Suppressor macrophage treated with lipopolysaccharide for 4 hours (primary cell): ENCODE measurements at places on chromosomes 16 and 17.

DNA sequence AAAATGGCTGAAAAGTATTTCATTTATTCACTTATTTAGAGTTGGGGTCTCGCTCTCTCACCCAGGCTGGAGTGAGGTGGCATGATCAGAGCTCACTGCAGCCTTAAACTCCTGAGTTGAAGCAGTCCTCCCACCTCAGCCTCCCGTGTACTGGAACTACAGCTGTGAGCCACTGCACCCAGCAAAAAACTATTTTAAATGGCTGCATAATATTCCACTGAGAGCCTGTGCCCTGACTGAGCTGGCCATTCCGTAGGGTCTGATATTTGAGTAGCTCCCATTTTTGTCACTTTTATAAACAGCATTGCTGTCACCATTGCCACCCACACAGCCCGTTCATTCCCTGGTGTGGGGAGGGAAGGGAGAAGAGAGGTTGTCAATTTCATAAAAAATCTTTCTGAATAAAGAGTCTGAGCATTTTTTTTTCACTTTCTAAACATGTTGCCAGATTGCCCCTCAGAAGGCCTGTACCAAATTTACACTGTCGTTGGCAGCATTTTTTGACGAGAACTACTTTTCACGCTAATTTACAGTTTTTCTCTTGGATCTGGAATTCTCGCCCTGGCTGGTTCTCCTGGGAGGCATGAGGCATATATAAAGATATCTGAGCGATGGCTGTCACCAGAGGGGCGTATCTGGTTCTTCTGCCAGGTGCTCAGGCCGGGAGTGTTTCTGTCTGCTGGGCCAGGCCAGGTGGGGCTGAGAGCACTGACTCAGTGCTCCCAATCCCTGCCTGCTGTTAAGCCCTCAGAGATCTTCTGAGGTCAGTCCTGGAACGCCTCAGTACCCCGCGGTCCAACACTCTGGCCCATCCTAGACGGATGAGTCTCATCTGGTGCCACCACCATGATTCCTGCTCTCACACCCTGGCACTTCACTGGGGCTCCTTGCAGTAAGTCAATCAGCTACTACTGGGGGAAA is 7.2 kb upstream of the KIFC3 start:
- peak; percentile 62 for DNase-seq

DNA sequence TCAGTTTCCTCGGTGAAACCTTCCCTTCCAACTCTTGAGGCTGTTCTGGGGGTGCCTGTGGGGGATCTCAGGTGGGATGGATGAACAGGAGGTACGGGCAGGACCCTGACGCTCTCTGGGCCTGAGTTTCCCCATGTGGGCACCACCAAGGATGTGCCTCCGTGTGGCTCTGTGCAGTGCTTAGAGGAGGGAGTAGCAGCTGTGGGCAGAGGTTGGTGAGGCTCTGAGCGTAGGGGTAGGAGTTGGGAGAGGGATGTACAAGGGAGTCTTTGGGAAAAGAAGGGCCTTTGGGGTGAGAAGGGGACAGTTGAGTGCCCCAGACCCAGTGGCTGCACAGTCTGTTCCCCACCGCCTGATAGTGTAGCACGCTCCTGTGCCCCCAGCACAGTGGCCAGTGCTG is 59.1 kb downstream of the SNX20 start:
- no peak for DNase-seq

- DNase-seq, result peak; percentile 86
Observed at GRCh38 chr17:27381007-27381501, 75.2 kb upstream of the KSR1 start.

GRCh38 chr17:29022074-29022473 is 16.2 kb upstream of the SEZ6 start:
- no peak for DNase-seq

- no peak for DNase-seq
Observed at GRCh38 chr17:9334536-9335446, 240.8 kb downstream of the STX8 start.

- no peak for DNase-seq
Observed at GRCh38 chr16:52469775-52470174, 77.2 kb downstream of the TOX3 start.

DNA sequence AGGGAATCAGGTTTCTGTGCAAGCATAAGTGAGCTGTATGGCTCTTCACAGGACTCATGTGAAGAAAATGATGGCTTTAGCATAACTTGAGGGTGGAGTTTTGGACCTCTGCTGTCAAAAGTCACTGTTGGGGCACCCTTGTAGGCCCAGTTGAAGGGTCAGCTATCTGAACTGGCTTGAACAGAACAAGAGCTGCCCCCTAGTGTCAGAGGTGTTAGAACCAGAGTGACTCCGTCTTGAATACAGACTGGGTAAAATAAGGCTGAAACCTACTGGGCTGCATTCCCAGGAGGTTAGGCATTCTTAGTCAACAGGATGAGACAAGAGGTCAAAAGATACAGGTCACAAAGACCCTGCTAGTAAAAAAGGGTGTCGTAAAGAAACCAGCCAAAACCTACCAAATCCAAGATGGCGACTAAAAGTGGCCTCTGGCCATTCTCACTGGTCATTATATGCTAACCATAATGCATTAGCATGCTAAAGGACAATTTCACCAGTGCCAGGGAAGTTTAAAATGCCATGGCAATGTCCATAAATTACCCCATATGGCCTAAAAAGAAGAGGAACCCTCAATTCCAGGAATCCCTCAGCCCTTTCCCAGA is 484.0 kb upstream of the ERCC4 start:
- no peak for DNase-seq

DNA sequence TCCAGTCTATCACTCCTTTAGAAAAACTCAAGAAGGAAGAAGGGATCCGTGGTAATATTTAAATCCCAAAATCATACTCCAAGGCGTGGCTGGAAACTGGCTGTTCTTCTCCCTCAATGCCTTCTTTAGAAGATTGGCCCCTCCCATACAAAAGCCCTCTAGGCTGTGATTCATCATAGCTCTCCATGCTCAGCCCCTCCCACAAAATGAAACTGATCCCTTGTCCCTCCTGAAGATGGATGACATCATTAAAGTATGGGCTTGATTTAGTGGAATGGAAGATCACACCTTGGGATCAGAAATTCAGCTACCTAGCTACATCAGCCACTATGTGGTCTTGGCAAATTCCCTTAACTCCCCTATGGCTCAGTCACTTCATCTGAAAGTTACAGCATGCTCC is 4.1 kb downstream of the GRIN2A start:
- DNase-seq, result no peak

- DNase-seq, result peak; percentile 66
Observed at GRCh38 chr17:44536090-44536953, 21.0 kb upstream of the FZD2 start.

DNA sequence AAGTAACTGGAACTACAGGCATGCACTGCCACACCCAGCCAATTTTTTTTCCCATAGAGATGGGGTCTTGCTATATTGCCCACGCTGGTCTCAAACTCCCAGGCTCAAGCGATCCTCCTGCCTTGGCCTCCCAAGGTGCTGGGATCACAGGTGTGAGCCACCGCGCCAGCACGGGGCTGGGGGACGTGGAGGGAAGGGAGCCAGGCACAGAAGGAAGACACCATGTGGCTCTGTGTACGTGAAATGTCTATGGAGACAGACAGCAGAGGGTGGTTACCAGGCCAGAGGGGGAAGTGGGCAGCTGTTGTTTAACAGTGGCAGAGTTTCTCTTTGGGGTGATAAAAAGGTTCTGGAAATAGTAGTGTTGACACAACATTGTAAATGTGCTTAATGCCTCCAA is 4.6 kb upstream of the PIEZO1 start:
- peak; percentile 73 for DNase-seq

DNA sequence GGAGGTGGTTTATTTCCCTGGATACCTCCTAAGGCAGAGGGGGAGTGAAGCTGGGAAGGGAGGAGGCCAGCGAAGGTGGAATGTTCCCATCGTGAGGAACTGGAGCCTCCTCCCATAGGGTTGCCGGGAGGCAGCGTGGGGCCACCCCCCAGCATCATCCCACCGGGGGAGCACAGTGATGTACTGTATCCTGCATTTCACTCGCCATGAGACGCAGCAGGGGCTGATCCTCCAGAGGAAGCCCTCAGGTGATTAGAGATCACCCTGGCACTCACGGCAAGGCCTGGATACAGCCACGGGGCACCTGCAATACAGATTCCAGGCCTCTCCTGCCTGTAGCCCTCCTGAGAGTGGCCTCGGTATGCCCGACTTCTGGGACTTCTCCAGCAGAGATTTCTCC is 25.5 kb upstream of the BEAN1 start:
- DNase-seq, result no peak

- DNase-seq, result no peak
Observed at GRCh38 chr16:57711993-57712392, 17.4 kb downstream of the DRC7 start.

DNA sequence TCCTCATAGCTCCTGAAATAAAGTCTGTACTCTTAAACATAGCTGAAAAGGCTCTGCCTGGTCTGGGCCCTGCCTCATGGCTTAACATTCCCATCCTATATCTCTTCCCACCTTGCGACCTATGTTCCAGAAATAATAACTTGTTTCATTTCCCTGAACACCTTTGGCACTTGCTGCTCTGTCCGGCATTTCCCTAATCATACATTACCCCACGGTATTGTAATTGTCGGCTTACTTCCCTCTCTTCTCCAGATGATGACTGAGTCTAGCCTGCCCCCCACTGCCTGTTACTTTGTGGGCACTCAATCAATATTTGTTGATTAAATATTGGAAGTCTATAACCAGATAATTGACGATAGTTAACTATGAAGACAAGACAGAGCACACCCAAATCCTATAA is 23.3 kb upstream of the SUPT4H1 start:
- peak; percentile 28 for DNase-seq

- no peak for DNase-seq
Observed at GRCh38 chr17:2235792-2236366, 67.7 kb downstream of the SMG6 start.

DNA sequence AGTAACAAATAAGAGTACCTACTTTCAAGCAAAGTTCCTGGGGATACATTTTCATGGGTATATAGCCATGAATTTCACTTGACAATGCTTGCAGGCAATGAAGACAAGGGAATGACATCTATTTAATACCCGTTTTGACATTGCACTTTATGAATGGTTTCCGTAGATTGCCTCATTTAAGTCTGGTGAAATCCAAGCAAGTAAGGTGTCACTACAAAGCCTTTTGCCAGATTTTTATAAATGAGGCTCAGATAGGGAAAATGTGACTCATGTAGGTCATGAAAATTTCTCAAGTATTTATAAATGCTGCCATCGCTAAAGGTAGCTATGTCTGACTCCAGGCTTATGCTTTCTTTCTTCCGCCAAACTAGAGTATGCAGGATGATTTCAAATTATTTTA is 644.3 kb downstream of the CDH8 start:
- no peak for DNase-seq

DNA sequence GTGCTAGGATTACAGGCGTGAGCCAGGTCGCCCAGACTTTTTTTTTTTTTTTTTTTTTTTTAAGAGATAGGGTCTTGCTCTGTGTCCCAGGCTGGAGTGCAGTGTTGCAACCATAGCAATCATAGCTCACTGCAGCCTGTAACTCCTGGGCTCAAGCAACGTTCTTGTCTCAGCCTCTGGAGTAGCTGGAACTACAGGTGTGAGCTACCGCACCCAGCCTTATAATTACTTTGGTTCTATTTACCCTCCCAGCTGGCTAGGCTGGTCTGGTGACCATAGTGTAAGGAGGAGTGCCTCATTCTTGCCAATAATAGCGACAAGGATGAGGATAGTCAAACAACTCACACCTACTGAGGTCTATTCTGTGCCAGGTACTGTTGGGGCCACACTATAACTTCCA is 39.6 kb upstream of the USP7 start:
- DNase-seq, result no peak

DNA sequence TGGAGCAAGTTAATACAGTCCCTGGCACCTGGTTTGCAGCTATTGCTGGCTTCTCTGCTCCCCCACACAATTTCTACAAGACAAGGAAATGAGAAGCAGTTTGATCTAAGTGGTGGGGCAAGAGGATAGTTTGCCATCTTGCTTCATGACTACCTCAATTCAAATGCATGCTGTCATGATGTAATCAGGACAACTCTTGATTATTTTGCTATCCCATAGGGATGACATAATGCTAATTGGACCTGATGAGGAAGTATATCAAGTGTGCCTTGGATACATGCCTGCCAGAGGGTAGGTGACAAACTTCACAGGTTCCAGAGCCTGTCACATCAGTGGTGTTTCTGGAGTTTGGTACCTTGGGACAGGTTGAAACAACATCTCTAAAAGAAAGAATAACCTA is 40.9 kb downstream of the SLFN5 start:
- DNase-seq, result no peak

GRCh38 chr17:57035971-57036481 is 49.0 kb upstream of the AKAP1 start:
- DNase-seq, result no peak

DNA sequence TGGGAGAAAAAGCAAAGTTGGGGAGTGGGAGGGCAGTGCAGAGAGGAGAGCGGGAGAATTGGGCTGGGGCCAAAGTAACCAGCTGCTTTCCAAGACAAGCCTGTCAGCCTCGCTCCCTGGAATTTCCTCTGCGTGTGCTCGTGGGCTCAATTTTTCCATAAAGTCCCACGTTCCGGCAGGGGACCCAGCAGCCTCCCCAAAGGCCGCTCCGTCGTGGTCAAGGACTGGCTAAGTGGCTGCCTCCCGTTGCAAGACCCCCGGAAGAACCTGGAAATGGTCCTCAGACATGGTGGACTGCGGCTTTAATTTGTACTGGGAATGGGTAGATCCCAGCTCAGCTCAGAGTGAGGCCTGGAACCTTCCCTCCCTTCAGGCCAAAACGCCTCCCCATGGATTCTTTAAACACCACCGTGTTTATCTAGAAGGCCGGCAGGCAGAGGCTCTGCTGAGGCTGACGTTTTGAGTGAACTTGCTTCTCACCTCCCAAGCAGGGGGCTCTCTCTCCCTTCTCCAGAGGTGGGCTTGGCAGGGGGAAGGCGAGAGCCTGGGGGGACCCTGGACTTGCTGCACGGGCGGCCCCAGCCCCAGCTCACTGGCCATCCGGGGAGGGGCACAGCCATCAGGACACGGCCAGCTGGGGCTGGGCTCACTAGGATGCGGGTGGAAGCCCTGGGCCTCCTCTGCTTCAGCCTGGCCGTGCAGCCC is 190.0 kb downstream of the C16orf95 start:
- DNase-seq, result no peak

DNA sequence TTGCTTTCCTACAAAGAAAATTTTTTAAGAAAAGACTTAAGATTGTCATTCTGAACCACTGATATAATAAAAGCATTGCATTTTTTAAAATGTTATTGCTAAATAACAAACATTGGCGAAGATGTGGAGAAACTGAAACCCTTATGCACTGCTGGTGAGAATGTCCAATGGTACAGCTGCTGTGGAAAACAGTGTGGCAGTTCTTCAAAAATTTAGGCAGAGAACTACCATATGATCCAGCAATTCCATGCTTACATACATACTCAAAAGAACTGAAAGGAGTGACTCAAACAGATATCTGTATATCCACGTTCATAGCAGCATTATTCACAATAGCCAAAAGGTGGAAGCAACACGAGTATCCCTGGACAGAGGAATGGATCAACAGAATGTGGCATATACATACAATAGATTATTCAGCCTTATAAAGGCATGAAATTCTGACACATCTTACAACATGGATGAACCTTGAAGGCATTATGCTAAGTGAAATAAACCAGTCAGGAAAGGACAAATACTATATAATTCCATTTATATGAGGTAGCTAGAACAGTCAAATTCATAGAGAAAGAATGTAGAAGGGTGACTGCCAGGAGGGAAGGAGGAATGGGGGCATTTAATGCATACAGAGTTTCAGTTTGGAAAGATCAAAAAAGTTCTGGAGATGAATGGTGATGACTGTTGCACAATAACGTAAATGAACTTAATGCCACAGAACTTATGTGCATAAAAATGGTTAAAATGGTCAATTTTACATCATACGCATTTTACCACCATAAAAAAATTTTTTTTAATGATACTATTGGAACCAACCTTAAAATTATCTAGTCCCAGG is 92.1 kb downstream of the CACNG1 start:
- DNase-seq, result no peak
